ENCODE measurements at places on chromosomes 16 and 17. TPM values are rescaled to one million over a fixed set of nuclear protein-coding genes. Genes with fewer than 3 reads are reported as not detected.

GRCh38 chr16:22386976-22387375, 12.6 kb upstream of the CDR2 start:
- H3K36me3 ChIP-seq: no peaks in the 10 kb centered on the region
- no peak for DNase-seq
- no peaks in the 10 kb centered on the region for H3K27me3 ChIP-seq
- no peaks in the 10 kb centered on the region for H3K4me1 ChIP-seq
- H3K27ac ChIP-seq: no peak overlapping the region

DNA sequence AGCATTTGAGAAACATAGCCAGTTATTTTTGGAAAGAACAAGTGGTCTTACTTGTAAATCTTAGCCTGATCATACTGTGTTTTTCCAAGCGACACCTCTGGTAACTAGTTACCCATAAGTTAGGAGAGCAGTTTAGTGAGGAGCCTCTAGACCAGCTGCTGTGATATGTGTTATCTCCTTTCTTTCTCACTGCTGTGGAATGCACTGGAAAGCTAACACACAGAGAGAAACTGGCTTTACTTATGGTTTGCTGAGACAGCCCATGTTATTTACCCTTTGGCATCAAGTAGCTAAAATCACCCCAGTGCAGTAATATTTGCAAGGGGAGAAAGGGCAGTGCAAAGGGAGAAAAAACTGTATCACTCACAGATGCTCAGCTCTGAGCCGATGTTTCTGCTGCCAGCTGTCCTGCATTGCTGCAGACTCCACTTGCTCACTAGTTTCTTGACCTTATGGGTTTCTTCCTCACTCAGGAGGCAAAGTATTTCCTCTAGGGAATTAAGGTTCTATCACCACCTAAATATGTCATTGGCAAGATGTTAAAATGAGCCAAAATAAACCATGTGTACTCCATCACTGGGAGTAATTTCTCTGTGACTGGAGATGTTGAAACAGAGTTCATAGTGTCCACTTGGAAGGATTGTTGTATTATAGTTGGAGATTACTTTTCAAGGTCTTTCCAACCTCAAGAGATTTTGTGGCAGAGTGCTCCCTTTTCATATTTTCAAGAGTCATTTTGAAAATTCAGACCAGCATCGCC, 2.3 kb downstream of the RBFOX1 start:
- peaks cover 17% of the 10 kb centered on the region for H3K27me3 ChIP-seq
- no peak overlapping the region for H3K27ac ChIP-seq
- no peak overlapping the region for H3K4me3 ChIP-seq
- DNase-seq: no peak
- peaks cover 76% of the 10 kb centered on the region for H3K36me3 ChIP-seq
- H3K4me1 ChIP-seq: no peaks in the 10 kb centered on the region

- H3K27me3 ChIP-seq: peaks cover 36% of the 10 kb centered on the region
- no peak overlapping the region for H3K27ac ChIP-seq
- H3K36me3 ChIP-seq: 0 out of 2 replicates have a peak, but pooled peaks cover 3% of the 10 kb centered on the region
- no peak for DNase-seq
- no peak overlapping the region for H3K4me3 ChIP-seq
These were observed 3.8 kb downstream of the SLC46A1 start for GRCh38 chr17:28402224-28402630.

- H3K27ac ChIP-seq: no peak overlapping the region
- no peaks in the 10 kb centered on the region for H3K36me3 ChIP-seq
- H3K4me3 ChIP-seq: no peak overlapping the region
- DNase-seq: no peak
- H3K4me1 ChIP-seq: peaks cover under 1% of the 10 kb centered on the region
- H3K27me3 ChIP-seq: no peaks in the 10 kb centered on the region
These were observed 188.0 kb downstream of the HAPSTR1 start for GRCh38 chr16:9279291-9280068.

CDK5R1 gene
- total RNA-seq: 9.2 TPM

SULT1A2 gene
- total RNA-seq: 0.55 TPM

SHISA9 gene
- total RNA-seq: 38.8 TPM

Measured in WTC11 (cell line).